ENCODE measurements at places on chromosomes 12 and 14.

GRCh38 chr12:82203086-82203485 lies 155.1 kb downstream of the CCDC59 start:
- no peak for DNase-seq

DNA sequence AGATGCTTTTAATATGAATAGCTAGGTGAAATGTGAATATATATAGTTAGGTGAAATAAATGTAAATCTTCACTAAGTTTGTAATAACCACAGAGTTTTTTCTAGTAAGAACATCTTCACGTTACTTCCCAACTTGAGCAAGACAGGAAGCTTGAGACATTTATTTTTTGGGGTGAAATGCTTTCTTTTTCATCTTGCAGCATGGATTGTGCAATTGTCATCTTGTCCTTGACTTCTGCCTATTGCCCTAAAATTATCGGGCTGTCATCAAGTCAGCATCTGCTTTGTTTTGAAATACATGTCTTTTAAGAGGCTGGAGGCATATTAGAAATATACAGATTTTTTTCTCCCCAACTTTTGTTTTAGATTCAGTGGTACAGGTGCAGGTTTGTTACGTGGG lies 433.9 kb downstream of the PCNX1 start:
- no peak for DNase-seq

DNA sequence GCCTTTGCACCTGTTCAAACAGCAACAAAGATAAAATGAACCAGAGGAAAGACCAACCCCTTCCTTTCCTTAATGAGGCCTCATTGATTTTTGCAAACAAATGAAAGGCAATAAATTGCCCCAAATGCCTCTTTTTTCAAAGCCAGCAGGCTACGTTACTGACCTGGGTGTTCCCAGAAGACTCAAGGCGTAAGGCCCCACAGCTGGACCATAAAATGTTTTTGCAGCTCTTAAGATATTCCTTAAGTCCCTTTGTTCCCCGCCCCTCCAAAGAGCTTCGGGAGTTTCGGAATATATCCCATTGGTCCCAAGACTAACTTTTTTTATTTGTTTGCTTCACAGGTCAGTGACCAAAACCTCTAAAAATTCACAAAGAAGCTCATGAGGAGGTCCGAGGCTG lies 462.9 kb upstream of the PRICKLE1 start:
- DNase-seq, result no peak

GRCh38 chr12:109637348-109637747 lies 63.8 kb downstream of the MVK start:
- DNase-seq, result no peak

GRCh38 chr14:51334566-51334965 lies 94.5 kb downstream of the TMX1 start:
- no peak for DNase-seq

GRCh38 chr12:110677982-110678381 lies 10.9 kb downstream of the HVCN1 start:
- no peak for DNase-seq

DNA sequence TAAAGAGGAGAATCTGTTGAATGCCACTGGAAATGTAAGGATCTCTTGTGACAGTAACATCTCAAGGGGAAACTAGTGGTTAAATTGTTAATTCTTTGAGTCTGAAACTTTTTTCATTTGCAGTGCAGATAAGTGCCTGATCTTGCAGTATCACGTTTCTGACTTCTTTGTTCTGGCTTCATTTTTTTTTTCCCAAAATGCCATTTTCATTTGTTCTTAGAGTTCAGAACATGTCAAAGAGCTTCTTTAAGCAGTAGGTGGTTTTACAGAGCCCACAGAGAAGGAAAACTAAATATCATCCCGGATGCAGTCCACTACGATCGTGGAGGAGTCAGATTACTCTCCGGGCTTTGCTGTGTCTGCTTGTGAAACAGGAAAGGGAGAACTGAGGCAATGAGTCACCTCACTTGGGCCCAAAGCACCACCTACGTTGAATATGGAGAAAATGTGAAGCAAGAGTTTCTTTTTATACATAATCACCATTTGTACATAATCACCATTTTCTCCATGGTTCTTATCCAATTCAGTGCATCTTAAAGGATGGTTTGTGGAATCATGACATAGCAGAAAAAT lies 43.9 kb downstream of the HMGA2 start:
- DNase-seq, result no peak

GRCh38 chr12:6145564-6145963 lies 21.1 kb upstream of the VWF start:
- no peak for DNase-seq

- DNase-seq, result no peak
Observed at GRCh38 chr12:57138526-57139272, 8.7 kb downstream of the LRP1-AS start.

DNA sequence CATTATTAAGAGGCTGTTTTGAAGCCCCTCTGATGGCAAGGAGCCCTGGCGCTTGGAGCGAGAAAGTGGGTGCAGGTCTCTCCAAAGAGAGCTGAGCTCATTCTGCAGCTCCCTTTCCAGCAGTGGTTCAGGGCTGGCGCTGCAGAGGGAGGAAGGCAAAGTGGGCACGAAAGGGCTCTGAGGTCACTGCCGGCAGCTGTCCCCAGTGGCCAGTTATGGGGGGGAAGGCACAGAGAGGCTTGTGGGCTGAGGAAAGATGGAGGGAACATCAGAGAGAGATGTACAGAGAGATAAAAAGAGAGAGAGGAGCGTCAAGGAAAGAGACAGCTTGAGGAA lies 75.2 kb upstream of the TBX5 start:
- DNase-seq, result no peak

GRCh38 chr12:17017402-17017801 lies 411.4 kb upstream of the LMO3 start:
- DNase-seq, result no peak

GRCh38 chr14:54622192-54622958 lies 55.4 kb downstream of the SAMD4A start:
- DNase-seq, result no peak

- no peak for DNase-seq
Observed at GRCh38 chr12:49301760-49302159, 6.8 kb downstream of the PRPH start.

DNA sequence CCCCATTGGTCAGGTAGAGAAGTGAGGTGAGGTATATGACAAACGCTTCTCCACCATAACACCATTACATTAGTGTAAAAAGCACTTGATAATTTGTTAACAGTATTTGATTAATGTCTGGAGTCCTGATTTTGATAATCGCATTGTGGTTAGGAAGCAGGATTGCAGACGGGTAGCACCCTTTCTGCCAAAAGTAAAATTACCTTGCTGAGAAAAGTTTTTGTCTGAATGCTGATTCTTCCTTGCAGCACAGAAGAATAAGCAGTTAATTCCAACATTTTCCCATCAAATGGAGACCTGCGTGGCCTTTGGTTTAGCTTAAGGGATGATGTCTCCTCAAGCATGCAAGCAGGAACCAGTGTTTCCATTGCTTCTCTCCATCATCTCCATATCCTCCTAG lies 1090.2 kb upstream of the TMEM132C start:
- no peak for DNase-seq
